ENCODE measurements at places on chromosomes 6 and 20.

- no peak for DNase-seq
Observed at GRCh38 chr6:7260291-7261031, 52.5 kb downstream of the SSR1 start.

DNA sequence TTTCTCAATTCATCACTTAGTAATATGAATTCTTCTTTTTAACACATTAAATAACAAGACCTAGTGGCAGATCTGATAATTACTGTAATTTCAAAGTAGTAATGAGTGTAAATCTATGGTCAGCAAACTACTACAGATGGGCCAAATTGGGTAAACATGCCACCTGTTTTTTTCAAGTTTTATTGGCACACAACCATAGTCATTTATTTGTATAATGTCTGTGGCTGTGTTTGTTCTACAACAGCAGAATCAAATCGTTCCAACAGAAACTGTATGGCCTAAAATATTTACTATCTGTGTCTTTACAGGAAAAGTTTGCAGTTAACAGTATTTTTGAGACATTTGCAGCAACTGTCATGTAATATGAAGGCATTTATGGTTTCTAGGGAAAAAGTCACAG, 86.1 kb upstream of the EYA2 start:
- DNase-seq: no peak

DNA sequence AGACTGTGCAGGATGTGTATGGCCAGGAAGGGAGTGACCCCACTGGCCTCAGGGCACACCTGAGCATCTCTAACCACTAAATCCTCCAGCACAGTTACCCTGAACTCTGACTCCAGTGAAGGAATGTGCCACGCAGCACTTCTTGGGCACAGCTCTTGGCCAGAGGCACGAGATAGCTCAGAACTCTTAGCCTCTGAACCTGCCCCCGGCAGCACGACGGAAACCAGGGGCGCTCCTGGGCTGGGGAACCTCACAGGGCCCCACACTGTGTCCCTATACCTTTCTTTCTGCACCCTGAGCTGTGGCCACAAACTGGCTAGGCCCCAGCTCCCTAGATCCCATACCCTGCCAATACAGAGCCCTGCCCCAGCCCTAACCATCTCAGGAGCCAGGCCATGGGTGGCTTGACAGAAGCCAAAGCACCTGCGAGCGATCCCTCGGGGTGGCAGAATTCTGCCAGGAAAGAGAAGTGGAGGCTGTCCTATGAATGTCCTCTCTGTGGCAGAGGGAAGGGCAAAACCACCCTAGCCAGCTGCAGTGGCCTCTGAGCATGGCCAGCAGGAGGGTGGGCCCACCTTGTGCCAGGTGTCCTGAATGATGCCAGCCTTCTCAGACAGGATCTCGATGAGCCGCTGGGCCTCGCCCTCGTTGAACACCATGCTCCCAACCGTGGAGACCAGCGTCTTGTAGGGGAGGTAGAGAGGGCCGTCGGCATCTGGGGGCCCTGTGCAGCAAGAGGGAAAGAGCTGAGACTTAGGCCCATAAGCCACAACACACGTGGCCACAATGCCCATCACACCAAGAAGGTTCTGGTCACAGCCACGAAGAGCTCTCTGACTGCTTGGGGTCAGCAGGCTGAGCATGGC, 39.4 kb downstream of the RRBP1 start:
- no peak for DNase-seq

DNA sequence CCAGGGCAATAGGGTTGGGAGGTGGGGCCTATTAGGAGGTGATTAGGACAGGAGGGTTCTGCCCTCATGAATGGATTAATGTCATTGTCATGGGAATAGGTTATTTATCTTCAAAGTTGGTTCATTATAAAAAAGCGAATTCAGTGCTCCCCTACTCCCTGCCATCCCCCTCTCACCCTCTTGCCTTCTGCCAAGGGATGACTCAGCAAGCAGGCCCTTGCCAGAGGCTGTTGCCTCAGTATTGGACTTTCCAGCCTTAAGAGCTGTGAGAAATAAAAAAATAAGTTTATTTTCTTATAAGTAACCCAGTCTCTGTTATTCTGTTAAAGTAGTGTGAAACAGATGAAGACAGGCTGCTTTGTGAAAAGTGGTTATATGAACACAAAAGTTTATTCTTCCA, 381.1 kb upstream of the ZFP64 start:
- DNase-seq: no peak

DNA sequence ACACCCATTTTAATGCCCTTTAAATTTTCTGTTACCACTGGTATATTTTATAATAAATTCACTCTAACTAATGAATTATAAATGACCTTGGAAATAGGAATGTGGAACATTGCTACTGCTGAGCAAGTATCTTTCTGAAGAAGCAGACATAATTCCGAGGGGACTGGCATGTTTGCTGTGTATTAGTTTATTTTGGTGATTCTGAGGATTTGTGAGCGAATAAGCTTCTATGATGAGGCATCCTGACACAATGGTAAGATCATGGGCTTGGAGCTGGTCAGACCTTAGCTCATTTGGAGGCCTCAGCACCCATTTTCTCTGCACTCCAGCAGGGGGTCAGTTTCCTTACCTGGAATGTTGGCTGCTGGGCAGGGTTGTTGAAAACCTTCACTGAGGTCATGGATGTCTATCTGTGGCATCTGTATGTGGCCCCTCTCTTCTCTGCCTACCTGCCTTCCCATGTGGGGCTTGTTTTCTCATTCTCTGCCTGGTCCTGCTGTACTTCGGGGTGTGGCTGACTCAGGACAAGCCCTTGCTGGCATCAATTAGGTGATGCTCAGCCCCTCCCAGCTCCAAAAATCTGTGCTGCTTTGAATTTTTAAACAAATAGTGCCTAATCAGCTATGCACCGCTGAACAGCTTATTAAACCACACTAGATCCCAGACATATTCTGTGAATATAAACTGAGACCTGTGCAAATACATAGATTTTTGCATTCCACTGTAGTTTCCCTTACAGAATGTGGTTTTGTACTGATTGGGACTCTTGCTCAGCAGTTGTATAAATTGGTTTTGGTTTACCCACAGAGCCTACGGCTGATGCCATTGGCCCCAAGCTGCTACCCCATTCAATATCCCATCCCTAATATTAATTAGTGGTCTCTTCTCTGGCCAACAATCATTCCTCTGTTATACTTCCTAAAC, 10.7 kb downstream of the ARID1B start:
- DNase-seq: no peak

- peak; percentile 55 for DNase-seq
Observed at GRCh38 chr20:50575865-50576720, 65.9 kb downstream of the PTPN1 start.

DNA sequence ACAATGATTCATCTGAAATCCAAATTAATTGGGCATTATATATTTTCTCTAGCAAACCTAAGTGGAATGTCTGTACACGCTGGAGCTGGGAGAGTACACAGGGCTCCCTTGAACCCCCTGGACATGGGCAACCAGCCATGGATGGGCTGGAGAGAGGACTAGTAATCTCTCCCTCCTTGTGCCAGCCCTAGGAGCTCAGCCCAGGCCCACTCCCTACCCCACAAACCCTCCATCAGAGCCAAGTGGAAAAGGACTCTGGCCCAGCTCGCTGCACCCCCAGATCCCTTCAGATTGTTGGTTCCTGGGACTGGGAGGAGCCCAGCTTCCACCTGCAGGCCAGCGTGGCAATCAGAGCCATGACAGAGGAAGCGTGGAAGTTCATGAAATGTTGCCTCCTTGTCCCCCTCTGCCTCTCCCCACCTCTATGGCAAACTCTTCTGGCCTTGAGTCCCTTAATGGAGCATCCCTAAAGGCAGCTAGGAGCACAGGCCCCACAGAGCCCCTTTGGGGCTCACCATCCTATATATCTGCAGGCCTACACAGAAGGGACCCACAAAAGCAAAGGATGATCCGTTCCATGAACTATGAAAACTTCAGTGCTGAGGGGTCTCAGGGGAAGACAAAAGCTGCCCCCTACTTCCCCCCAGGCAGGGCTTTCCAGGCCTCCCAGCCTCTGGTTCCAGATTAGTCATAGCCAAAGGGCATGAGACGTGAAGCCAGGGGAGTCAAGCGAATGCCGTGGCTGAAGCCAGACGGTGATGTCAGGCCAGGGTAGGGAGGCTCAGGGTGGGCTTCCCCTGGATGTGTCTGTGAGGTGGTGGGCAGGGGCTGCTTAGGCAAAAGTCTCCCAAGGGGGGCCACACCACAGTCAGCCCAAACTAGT, 126.4 kb upstream of the MAFB start:
- DNase-seq: no peak
